Mesenteric fat pad (tissue), 1 donor: ENCODE measurements at places on chromosomes 2 and 18. TPM values are rescaled to one million over a fixed set of nuclear protein-coding genes. Genes with fewer than 3 reads are reported as not detected.

The AAK1 gene
- 73.6 TPM for total RNA-seq

The FER1L5 gene
- total RNA-seq, result 0.06 TPM

The NLRC4 gene
- 7.9 TPM for total RNA-seq

The TPO gene
- 17.5 TPM for total RNA-seq

The PLGLB2 gene
- total RNA-seq, result 0.93 TPM

GRCh38 chr2:7127687-7128086 lies 210.5 kb downstream of the RNF144A start:
- no peak for DNase-seq

GRCh38 chr2:178088774-178089270 lies 16.2 kb upstream of the PDE11A start:
- no peak for DNase-seq

DNA sequence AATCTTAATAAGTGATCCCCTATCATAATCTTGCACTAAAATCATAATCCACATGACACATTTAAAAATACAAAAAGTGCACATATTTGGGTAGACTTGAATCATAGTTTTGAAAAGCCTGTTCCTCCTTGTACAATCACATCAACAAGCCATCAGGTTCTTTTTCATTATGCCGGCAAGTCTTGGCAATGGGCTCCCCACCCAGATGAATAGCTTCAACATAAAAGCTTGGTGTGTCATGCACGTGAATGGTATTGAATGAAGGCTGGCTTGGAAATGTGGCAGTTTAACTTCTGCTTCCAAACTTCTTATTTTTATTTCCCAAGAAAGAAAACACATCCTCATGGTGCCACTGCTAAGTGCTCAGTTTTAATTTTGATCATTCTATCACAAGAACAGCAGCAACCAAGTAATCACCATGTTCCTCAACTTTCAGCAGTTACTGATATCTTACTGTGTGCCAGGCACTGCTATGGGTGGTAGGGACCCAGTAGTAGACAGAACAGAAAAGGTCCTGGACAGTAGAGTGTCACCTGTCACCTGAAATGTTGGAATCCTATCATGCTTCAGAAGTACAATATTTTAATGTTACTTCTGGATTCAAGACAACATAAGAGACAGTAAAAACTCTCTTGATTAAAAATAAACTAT lies 89.9 kb downstream of the AP1S3 start:
- no peak for DNase-seq

- DNase-seq, result no peak
Observed at GRCh38 chr2:18479947-18480369, 80.5 kb downstream of the RDH14 start.

- DNase-seq, result peak; percentile 85
Observed at GRCh38 chr2:46827274-46828134, 88.1 kb downstream of the MCFD2 start.

GRCh38 chr18:44838971-44839666 lies 158.4 kb downstream of the SETBP1 start:
- no peak for DNase-seq

GRCh38 chr18:32112826-32113225 lies 21.2 kb downstream of the RNF138 start:
- DNase-seq, result no peak

- DNase-seq, result no peak
Observed at GRCh38 chr2:200713704-200714064, 98.0 kb upstream of the BZW1 start.
